Activated CD4-positive, alpha-beta memory T cell treated with anti-CD3 and anti-CD28 coated beads, Interleukin-2, amount 10 ng/mL, durations not matched to agents 7 days and 5 days (primary cell): ENCODE measurements at places on chromosomes 7 and 10.

DNA sequence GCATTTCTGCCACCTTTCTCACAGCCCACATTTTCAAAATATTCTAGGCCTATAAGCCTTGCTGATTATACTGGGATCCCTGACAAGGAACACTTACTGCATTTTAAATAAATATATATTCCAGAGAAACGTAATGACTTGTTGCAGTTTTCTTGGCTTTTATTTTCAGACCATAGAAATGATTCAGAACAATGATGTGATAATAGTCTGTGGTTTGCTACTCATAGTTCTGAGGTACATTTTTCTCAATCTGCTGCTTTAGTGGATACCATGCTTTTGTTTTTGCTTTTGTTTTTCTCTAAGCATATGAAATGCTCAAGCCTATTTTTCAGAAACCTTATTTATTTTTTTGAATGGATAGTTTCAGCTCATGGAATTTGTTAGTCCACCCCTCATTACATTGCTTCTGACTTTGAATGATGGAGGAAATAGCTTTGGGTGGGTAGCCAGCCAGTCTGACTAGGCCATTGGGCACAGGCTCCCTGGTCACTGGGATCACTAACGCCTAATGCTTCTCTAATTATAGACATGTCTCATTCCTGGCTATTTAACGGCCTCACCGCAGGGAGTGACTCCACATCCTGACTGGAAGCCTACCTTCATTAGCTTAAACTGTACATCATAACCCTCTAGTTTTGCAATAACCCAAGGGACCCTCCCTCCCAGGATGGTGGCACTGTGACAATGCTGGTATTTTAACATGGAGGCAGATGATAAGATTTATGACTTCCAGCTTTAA lies 66.1 kb downstream of the MBL2 start:
- no peaks in the 10 kb centered on the region for H3K27me3 ChIP-seq
- H3K4me3 ChIP-seq = no peak overlapping the region
- no peak for DNase-seq
- no peaks in the 10 kb centered on the region for H3K36me3 ChIP-seq
- no peaks in the 10 kb centered on the region for H3K4me1 ChIP-seq
- no peak overlapping the region for H3K27ac ChIP-seq

DNA sequence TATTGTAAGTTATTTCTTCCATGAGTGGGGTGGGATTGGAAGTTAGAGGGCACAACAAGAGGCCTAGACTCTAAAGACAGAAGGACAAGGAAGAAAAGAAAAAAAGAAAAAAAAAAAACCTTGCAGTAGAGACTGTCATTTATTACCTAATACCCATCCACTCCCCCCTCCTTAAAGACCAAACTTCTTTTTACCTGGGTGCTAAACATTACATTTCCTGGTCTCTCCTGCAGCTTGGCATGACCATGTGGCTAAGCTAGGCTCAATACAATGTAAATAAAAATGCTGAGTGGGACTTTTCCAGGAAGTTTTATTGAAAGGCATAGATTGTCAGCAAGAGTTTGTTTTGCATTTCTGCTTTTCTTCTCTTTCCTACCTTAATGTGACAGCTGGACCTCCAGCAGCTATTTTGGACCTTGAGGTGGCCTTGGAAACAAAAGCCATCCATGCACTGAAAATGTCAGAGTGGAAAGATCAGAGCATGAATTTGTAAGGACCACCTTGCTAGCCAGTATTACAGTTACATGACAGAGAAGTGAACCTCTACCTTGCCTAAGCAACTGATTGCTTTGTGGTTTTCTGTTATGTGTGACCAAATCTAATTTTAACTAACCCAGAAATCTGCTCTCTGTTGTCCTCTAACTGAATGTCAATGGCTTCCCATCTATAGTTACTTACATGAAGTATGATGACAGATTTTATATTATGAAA lies 81.3 kb upstream of the SFMBT2 start:
- H3K27ac ChIP-seq = peak overlapping the region; percentile 72
- H3K27me3 ChIP-seq = peaks cover 2% of the 10 kb centered on the region
- H3K4me1 ChIP-seq = peaks cover 46% of the 10 kb centered on the region

DNA sequence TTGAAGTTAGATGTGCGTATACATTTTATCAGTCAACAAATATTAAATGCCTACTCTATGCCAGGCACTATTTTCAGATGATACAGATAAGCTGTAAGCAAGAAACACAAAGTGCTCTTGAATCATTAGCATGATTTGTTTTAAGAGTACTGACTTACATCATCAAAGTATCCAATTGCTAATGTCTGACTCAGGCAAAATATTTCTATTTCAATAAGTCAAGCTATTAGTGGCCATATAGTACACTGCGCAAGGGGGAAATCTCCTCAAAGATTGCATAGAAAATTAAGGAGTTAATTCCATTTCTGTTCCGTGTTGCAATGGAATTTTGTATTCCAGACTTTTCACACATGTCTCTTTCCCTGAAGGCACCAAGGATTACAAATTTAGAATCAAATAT lies 46.1 kb upstream of the DNAJC1 start:
- no peak for DNase-seq
- H3K36me3 ChIP-seq = no peaks in the 10 kb centered on the region
- no peaks in the 10 kb centered on the region for H3K4me1 ChIP-seq
- H3K27ac ChIP-seq = no peak overlapping the region
- H3K4me3 ChIP-seq = no peak overlapping the region

GRCh38 chr7:68247571-68247970 lies 1250.9 kb downstream of the TYW1 start:
- peaks cover 4% of the 10 kb centered on the region for H3K36me3 ChIP-seq
- H3K27me3 ChIP-seq = no peaks in the 10 kb centered on the region
- DNase-seq = no peak
- H3K27ac ChIP-seq = no peak overlapping the region

- no peaks in the 10 kb centered on the region for H3K27me3 ChIP-seq
- no peak overlapping the region for H3K4me3 ChIP-seq
- H3K4me1 ChIP-seq = no peaks in the 10 kb centered on the region
- DNase-seq = no peak
These were observed 70.3 kb downstream of the OGDH start for GRCh38 chr7:44676776-44677175.

- no peak for DNase-seq
- no peak overlapping the region for H3K4me3 ChIP-seq
- H3K4me1 ChIP-seq = no peaks in the 10 kb centered on the region
- H3K27ac ChIP-seq = no peak overlapping the region
- H3K36me3 ChIP-seq = no peaks in the 10 kb centered on the region
These were observed 81.5 kb upstream of the SMIM30 start for GRCh38 chr7:113199841-113200240.
